Glomerular endothelial cell (primary cell): ENCODE measurements at places on chromosomes 4 and X. TPM values are rescaled to one million over a fixed set of nuclear protein-coding genes. Genes with fewer than 3 reads are reported as not detected.

Gene SPINK2
- not detected in 2 replicates for total RNA-seq

Gene TMA16
- 26.1 and 26.9 TPM in 2 replicates for total RNA-seq

Gene CT45A5
- total RNA-seq, result not detected in 2 replicates

Gene PDE5A
- total RNA-seq, result 2.5 and 3.4 TPM in 2 replicates

- DNase-seq, result no peak
Observed at GRCh38 chr4:182289809-182290208, 46.6 kb downstream of the TENM3 start.

DNA sequence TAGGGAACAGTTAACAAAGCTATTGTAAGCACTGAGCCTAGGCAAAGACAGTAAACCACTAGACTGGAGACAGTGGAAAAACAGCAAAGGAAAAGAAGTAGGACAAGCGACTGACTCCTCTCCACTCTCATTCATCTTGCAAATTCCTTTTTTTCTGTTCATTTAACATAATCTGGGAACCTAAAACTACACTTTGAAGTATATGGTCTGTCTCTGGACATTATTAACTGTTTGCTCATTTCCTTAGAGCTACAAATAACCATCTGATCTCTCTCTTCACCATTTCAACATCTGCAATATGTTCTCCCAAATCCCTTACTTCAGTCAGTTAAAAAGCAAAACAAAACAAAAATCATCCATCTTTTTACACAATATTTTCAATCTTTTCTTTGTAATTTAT, 642 bp downstream of the HMGN5 start:
- no peak for DNase-seq

- DNase-seq, result no peak
Observed at GRCh38 chr4:140014284-140014683, 139.7 kb downstream of the MAML3 start.

DNA sequence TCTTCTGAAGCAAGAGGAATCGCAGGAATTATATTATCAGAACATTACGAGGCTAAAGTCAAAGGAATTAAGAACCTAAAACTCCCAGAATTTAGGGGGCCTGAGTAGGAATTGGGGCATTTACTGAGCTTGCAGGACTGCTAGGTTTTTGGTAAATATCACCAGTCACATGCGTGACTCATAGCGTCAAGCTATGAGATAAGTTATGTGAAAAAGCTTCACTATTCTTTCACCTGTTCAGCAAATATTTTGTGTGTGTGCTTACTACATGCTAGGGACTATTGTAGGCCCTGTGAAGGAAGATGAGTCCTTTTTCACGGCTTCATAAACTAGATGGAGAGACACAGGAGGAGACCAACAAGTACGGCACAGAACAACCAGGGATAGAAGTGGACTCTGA, 52.2 kb downstream of the MAGEA10 start:
- no peak for DNase-seq

DNA sequence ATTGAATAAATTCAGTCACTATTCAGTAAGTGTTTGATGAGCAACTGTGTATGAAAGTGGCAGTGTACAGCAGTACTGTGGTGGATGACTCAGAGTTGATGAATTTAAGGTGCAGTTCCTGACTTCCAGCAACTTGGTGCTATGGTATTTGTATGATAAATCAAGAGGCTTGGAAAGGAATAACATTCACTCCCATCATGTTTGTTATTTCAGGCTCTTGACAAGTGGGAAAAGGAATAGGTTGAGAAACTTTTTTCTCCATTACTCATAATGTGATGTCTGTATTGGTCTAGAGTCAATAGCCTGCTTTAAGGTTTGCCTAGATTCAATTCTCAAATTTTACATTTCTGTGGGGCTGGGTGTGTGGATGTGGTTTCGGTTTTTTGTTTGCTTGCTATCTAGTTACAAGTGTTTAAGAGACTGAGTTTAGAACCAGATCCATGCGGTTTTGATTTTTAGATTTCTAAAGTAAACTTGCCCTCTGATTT, 35.1 kb upstream of the CYP2U1 start:
- DNase-seq, result peak; percentile 88

DNA sequence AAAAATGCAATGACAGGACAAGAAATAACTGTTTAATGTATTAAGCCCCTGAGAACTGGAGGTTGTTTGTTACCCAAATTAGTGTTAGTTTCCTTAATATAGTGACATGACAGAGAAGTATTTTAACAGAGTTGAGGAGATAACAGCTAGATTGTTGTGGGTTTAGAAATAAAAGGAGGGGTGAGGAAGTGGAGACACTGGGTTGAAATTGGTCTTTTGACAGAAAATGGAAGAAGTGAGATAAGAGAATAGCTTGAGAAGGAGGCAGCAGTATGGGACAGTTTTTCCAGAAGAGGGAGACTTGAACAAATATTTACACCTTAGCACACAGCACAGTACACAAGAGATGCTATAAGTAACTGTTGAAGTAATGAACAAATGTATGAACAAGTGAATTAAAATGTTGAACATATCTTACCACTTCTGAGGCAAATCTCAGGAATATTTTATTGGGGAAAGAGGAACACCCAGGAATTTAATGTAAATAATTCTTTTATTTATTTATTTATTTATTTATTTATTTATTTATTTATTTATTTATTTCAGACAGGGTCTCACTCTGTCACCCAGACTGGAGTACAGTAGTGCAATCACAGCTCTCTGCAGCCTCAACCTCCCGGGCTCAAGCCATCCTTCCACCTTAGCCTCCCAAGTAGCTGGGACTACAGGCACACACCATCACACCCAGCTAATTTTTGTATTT, 58.0 kb upstream of the EGFL6 start:
- no peak for DNase-seq

DNA sequence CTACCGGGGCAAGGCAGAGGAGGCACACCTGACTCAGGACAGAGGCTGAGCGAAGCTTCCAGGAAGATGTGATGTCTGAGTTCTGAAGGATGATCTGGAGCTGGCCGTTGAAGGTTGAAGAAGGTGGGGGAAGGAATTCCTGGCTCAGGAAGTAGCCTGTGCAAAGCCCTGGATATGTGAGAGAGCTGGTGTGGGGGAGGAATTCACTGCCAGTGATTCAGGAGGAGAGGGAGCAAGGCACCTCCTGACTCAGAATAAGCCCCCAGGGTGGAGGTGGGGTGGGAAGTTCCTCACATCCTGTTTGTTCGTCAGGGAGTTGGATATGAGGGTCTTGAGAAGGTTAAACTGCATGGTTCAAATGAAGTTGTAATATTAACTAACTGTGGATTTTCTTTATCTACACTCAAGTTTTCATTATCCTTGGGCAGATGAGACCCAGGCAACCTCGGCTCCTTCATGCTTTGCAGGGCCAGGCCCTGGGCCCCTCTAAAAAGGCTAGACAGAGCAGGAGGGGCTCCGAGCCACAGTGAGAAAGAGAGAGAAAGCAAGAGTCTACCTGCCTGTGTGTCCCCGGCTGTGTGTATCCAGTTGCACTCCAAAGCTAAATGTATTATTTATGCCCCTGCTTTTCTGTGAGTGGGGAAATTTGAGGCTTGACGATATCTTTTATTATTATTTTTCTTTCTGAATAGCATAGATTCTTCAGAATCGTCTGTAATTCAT, 7.1 kb downstream of the NHSL2 start:
- DNase-seq, result no peak

DNA sequence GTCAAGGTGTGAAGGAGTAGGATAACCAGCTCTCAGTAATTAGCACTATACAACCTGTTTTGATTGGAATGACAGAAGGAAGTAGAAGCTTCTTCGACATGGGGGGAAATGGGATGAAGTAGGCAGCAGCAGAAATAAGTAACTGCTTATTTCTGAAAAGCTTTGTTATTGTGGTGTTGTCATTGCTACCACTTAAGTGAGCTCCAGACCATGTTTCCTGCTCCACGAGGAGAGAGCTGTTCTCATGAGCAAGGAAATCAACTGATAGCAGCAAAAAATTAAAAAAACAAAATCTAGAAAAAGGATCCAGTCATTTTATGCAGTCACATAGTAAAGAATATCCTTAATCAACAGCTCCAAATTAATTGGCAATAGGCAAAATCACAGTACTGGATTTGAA, 106.1 kb upstream of the TLL1 start:
- no peak for DNase-seq

DNA sequence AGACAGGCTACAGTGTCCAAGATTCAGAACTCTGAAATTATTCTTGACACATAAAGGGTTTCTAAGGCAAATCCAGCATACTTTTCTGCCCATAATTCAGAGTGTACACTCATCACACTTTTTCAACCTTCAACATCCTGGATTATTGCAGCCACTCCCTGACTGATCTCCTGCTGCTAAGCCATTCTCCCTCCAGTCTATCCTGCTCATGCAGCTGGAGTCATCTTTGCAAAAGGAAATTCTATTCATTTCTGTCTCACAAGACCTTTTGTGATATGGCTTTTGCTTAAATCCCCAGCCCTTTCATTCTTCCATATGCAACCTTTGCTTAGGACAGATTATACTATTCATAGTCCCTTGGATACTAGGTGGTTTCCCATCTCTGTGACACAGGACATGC, 236.1 kb upstream of the LDB2 start:
- DNase-seq, result no peak

GRCh38 chrX:45191383-45191782, 9.3 kb downstream of the DIPK2B start:
- no peak for DNase-seq
